Bronchial epithelial cell (primary cell): ENCODE measurements at places on chromosomes 2 and 18.

- peak; percentile 94 for DNase-seq
Observed at GRCh38 chr2:62578803-62579640, 73.0 kb upstream of the TMEM17 start.

GRCh38 chr2:241545106-241545505, 13.4 kb upstream of the BOK start:
- no peak for DNase-seq

DNA sequence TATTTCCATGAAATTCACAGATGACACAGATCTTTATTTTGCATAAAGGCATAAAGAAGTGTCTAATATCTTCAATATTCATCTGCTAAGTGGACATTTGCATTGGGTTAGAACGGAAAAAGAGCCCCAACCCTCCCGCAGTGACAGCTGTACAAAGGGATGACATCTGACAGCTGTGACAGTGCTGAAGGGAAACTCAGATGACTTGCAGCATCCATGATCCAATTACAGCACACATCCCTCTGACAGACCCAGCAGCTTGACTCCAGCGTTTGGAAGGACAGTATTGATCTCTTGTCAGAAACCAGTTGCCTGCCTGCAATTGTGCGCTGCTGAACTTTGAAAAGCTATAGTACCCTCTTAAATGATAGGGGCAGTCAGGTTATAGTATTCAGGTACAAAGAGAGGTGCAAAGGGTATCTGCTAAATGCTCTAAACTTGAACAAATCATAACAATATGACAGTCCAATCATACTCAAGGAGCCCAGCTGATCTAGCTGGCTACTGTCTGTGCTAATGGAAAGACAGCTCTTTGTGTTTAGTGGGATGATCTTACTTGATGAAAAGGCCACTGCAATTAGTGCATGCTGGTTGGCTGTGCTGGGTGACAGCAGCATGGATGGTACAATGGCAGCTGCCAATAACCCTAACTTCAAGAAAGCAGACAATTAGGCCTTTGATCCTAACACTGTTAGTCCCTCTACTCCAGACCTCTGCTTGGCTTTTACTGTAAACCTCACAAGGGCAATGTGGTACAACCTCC, 599.2 kb downstream of the NR4A2 start:
- DNase-seq = peak; percentile 4

- no peak for DNase-seq
Observed at GRCh38 chr2:45439788-45440773, 171.0 kb downstream of the SRBD1 start.

- no peak for DNase-seq
Observed at GRCh38 chr2:268323-268722, 3.6 kb downstream of the ACP1 start.

GRCh38 chr2:121576263-121576662, 45.6 kb downstream of the RNU4ATAC start:
- no peak for DNase-seq

- DNase-seq = peak; percentile 33
Observed at GRCh38 chr18:36829362-36830157, 633 bp downstream of the KIAA1328 start.

GRCh38 chr2:211216221-211216620, 659.8 kb downstream of the CPS1 start:
- DNase-seq = peak; percentile 50
